ENCODE measurements at places on chromosomes 6 and 20.
A peak's percentile ranks its signal among the peaks of the same experiment; 100 is the strongest.

DNA sequence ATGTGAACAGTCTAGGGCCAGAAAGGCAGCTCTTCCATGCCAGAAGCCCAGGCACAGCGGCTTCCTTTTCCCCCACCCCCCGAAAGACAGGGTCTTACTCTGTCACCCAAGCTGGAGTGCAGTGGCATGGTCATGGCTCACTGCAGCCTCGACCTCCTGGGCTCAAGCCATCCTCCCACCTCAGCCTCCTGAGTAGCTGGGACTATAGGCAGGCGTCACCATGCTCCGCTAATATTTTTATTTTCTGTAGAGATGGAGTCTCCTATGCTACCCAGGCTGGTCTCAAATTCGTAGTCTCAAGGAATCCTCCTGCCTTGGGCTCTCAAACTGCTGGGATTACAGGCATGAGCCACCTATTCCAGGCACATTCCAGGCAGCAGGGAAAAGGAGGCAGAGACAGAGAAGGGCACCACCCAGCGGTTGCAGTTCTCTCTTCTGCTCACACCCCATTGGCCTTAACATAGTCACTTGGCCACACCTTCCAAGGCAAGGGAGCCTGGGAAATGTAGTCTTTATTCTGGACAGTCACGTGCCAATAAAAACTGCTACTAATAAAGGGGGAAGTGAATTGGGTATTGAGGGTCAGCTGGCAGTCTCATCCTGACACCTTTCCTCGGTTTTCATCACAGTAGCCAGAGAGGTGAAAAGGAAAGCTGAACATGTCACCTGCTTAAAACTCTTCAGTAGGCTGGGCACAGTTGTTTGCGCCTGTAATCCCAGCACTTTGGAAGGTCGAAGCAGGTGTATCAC lies 205.9 kb downstream of the ZMYND8 start:
- DNase-seq = peak; percentile 38

- DNase-seq = no peak
Observed at GRCh38 chr6:21039926-21040325, 505.7 kb downstream of the CDKAL1 start.

DNA sequence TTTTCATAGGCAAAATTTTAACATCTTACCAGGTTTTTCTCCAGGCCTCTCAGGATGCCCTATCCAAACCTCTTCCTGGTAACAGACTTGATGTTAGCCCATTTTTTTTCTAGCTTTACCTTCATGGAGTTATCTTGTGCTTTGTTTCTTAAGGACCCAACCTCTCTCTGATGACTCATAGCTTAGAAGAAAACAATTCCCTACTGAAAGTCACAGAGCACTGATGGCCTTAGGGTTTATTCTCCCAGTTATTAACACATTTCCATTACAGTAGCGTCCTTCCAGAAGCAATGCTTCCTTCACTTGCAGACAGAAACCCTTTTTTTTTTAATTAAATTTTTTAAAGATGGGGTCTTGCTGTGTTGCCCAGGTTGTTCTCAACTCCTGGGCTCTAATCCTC lies 79.4 kb downstream of the IYD start:
- no peak for DNase-seq

DNA sequence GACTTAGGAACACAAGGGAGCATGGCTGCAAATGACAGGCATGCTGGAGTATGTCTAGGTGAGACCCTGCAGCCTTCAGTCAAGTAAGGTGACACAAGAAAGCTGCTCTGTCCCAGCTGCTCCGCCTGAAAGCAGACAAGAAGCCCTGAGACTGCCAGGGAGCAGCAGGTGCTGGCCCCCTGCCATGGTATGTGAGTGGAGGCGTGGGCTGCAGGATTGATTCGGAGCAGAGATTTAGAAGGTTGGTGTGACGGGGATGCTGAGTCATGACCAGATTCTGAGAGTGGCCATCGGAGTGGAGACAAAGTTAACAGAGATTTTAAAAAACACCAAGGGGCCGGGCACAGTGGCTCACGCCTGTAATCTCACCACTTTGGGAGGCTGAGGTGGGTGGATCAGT lies 17.8 kb downstream of the LRP11 start:
- DNase-seq = no peak

DNA sequence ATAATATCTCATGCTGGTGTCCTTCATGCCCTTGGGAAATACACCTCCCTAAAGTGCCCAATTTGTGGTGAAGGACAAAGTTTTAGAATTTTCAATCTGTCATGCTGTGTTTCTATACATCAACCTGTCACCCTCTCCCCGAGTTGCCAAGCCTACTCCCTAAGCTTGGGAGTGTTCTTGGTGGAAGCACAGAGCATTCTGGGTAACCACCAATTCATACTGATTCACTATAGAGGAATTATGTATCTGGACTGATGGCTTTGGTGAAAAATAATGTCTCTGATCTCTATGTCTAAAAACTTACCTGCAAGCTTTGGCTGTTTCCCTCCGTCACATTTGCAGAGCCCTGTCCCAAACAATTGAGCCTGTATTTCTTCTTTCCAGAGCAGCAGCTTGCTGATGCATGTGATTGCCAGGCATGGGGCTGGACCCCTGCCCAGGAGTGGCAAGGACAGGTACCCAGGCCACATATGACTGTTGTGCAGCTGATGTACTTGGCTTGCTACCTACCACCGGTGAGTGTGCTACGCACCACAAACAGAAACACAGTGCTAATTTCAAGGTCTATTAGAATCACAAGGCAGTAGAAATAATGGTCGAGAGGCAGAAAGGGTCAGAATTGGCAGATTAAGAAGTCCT lies 202.8 kb upstream of the CITED2 start:
- DNase-seq = no peak

GRCh38 chr6:140541288-140541687 lies 1166.8 kb upstream of the CITED2 start:
- DNase-seq = no peak

- DNase-seq = peak; percentile 2
Observed at GRCh38 chr20:6768228-6769140, 998 bp downstream of the BMP2 start.

All from stimulated activated CD4-positive, alpha-beta T cell treated with anti-CD3 and anti-CD28 coated beads, Interleukin-15, amount 100 ng/mL, for 24 hours (primary cell).